Suppressor macrophage treated with lipopolysaccharide for 1 hour (primary cell): ENCODE measurements at places on chromosomes 5 and 9.

DNA sequence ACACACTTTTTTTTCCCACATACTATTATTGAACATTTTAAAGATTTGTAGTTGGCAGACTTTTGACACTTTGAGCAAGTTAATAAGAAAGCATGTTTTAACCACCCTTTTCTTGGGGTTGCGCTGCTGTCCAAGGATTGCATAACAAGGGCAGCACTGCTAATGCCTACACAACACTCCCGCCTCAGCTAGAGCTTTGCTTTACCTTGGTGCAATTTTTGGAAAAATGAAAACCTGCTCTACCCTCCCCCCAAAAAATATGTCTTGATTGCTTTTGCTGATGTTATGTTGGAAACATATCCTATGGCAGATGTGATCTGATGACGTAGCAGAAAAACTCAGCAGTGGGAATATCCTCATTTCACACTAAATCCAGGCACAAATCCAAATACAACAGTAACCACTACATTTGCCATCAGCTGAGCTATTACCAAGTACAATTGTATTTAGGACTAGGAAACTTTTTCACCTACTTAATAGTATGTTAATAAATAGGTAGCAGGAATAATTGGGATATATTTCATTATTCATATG lies 51.5 kb downstream of the UBE2R2 start:
- no peak for DNase-seq

DNA sequence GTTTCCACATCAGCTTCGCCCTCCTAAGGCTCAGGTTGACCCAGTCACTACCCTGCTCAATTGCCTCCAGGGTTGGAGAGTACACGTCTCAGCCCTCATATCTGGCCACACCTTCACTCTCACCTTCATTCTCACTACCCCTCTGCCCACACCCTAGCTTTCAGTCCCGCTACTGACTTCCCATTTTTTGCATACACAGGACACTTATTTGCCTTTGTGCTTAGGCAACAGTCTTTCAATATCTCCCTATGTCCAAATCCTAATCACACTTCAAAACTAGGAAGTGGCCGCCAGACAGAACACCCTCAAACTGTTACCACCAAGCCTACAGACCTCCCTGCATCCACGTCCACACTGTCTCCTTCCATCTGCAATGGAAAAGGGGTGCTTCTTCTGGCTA lies 10.9 kb downstream of the MCTP1 start:
- DNase-seq = peak; percentile 33

DNA sequence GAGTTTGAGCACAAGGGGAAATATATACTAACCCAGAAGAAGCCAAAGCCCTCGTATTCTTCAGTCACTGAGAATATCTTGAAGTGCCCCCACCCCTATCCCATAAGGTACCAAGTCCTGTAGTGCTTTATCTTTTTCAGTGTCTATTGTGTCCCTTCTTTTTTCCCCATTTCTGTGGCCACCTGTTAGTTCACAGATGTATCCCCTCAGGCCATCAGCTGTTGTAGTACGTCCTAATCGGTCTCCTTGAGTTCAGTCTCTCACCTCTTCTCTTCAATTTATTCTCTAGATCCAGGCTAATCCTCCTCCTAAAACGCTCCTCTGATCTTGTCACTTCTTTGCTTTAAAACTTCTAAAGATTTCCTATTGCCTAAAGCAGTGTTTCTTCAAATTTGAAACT lies 10.4 kb downstream of the RGS7BP start:
- no peak for DNase-seq

DNA sequence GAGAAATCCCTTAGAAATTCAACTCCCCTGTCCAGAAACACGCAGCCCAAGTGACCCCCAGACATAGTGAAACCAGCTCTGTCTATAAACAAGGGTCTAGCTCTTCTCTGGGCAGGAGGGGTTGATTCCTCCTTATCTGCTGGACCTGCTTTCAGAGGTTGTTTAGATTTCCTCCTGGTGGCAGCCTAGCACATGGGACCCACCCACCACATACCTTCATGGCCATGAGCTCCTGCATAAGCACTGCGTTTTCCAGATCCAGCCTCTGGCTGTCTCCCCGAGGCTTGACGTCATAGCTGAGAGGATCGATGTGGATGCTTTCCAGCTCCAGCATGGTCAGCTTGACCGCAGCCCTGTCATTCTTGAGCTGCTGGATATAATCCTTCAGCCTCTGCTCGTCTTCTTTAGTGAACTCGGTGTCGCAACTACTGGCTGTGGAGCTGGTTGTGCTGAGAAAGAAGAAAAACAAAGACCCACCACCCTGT lies 77.0 kb downstream of the DCP2 start:
- no peak for DNase-seq

DNA sequence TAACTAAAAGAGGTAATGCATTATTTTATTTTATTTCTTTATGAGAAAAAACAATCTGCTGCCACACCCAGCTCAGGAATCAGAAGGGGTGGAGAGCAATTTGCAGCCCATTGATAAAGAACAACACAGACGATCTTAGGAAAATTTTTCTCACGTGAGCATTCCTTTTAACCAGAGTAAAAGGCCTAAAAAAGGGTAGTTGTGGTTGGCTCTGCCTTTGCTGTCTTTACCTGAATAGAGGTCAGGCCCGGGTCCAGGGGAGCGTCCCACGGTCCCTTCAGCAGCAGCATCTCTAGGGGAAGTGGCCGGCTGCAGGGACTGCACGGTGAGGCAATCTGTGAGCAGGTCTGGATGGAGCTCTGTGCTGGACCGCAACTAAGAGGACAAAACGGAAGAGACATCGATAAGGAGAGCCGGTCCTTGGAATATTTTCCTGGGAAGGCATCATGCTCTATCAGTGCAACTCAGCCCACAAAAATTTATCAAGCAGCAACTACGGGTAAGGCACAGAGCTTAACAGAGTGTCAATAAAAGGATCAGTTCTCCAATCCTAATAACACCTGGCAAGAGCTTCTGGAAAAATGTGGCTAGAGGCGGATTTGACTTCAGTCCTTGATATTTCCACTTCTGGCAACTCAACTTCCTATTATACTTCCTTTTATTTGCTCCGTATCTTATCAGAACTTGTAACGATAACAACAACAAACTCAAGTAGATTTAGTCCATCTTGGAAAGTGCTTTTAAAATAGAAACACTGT lies 372.8 kb upstream of the RFX3 start:
- no peak for DNase-seq
